ENCODE measurements at places on chromosomes 4 and X.
A peak's percentile ranks its signal among the peaks of the same experiment; 100 is the strongest.

DNA sequence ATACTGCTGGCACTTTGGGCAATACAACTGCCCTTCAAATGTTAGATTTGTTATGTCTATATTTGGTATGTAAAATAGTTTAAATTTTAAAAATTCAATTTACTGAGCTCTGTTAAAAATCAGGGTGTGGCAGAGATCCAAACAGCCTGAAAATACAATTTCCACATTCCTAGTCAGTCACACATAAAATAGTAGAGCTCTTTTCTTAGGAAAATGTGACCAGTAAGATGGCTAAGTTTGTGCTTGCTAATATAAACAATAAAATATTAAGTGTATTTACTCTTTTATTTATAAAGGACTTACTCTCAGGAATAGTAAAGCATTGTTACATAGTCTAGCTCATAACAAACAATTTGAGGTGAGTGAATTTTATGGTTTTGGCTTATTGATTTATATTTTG is 200.2 kb downstream of the DKK2 start:
- no peak for DNase-seq

- no peak for DNase-seq
These were observed 10.8 kb downstream of the ALB start for GRCh38 chr4:73414936-73415271.

DNA sequence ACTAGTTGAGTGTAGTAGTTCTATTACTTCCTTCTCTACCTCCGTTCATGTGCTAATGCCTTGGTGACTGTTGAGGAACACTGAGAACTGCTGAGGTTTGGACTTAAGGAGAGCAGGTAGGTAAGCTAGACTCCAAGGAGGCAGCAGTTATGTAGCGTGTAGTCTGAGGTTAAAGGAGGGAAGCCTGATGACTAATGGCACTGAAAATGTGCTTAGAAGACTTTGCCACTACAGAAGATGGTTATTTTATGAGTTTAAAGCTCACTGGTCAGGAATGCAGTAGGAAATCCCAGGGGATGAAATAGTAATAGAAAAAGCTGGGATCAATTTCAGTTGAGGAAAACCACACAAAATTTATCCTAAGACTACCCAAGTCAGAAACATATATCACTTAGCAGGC is 1077.3 kb downstream of the RAPGEF2 start:
- DNase-seq: no peak

- peak; percentile 62 for DNase-seq
These were observed 38.2 kb downstream of the STARD8 start for GRCh38 chrX:68685685-68686084.

- no peak for DNase-seq
These were observed 20.8 kb downstream of the SPON2 start for GRCh38 chr4:1151541-1151940.

- no peak for DNase-seq
These were observed 10.6 kb upstream of the H2AZ1 start for GRCh38 chr4:99960648-99961047.

GRCh38 chr4:21476757-21477156 is 471.8 kb downstream of the KCNIP4 start:
- DNase-seq: no peak

DNA sequence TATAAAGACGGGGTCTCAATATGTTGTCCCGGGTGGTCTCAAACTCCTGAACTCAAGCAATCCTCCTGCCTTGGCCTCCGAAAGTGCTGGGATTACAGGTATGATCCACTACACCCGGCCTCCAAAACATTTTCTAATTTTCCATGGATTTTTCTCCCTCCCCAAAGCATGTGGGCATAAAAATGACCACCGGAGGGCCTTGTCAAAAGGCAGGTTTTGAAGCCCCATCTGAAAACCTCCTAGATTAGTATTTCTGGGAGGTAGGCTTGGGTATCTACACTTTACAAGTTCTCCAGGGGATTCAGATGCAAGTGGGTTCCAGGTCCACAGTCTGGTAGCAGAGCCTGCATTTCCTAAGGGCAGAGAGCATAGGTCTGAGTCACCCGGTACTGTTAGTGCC is 1.4 kb upstream of the GPR173 start:
- DNase-seq: no peak

- no peak for DNase-seq
These were observed 46.6 kb upstream of the HS6ST2 start for GRCh38 chrX:133005042-133005441.

GRCh38 chrX:133265331-133265730 is 47.2 kb upstream of the TFDP3 start:
- no peak for DNase-seq

DNA sequence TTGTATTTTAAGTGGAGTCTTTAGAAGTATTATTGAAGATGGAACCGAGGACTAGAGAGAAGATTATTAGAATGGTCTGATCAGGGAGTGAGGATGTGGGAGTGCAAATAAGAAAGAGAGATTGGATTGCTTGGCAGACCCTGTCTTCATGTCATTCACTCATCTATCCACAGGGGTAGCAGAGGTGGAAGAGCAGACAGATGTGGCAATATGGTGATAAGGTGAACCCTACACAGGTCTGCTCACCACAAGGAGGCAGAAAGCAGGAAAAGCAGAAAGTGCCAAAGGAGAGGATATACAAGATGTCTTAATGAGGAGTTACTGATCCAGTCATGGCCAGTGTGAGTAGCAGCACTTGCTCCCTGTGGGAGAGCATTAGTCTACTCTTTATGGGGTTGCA is 129.4 kb downstream of the MAGEE2 start:
- DNase-seq: no peak

GRCh38 chrX:39481621-39482020 is 616.1 kb downstream of the BCOR start:
- DNase-seq: no peak

DNA sequence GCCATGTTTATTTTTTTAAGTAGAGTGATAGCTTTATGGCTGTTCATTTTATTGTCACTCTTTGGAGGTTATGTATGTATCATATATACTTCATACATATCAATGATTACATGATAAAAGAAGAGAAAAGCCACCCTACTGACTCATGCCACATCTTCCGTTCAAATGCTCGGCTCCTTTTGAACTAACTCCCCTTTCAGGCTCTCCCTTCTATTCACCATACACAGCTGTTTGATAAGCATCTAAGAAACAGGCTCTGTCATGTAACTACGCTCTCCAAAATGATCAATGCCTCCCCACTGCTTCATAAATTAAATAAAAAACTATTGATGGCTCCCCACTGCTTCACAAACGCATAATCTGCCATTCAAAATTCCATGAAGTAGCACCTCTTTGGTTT is 89.4 kb downstream of the SEL1L3 start:
- DNase-seq: no peak

DNA sequence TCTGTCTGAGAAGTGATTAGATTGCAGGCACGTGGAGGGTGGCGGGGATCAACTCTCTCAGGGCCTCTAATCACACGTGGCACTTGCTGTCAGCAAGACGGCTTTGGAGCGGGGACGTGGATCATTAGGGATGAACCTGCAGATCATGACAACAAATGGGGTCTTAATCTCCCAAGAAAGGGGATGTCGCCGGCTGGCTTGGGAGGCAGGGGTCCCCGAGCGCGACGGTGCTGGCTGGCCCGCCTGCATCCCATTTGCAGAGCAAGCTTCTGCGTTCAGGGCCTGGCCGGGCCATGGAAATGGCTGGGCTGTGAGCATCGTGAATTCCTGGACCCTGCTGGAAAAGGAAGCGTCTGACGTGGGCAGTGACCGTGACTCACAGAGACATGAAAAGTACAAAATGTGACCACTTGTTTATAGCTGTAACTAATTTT is 85.1 kb upstream of the SHOX start:
- DNase-seq: no peak

DNA sequence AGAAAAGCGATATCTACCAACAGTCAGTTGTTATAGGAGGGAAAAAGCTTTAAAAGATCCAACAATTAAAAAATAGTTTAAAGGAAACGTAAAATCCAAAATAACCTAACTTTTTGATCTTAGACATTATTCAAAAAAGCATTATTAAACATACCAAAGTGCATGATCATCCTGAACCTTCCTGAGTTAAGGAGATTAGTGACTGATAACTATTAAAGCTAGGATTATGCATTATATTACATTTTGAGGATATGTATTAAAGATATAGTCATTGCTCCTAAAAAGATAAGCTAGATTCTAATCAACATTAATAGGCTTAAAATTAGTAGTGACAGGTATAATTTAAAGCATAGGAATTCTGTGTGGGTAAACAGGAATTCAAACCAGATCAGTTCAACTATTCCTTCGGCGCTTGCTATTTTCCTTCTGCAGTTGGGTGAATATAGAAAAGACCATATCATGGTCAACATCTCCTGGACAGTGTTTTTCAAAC is 139.6 kb downstream of the ADAMTS3 start:
- no peak for DNase-seq

DNA sequence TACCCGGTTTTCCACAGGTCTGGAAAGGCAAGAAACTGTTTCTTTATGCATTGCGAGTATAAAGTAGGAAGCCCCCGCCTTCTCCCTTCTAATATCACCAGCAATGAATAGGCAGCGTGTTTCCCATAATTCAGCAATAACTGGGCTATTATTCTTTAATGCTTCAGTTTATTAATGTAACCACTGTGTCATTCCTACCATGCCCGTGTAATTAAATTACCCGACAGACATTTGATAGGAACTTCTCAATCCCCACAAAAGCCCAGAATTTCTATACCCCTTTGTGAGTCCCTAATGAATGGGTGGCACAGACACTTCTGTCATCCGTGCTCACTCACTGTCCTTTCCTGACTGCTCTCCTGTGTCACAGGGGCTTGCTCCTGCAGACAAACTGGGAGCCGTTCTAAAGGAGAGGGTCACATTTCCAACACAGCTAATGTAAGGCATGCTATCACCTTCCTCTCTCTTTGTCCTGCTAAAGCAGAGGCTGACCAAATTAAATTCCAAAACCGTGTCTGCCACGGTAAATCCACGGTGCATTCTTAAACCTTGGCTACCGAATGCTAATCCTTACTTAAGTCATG is 108.5 kb upstream of the MID1 start:
- no peak for DNase-seq

DNA sequence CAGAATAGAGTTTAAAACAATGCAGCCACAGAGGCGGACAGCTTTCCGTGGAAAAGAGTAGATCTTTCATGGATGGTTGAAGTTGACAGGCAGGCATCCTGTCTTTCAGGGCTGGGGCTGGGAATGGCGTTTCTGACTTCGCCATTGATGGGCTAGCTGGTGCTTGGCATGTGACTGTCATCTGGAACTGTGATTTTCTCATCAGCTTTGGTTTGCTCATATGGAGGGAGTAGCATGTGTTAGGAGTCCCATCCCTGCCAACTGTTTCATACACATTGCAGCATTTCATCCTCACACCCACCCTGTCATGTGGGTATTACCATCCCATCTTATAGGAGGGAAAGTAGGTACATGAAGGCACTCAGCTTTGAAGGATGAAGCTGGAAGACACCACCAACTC is 49.2 kb upstream of the STX18 start:
- no peak for DNase-seq

DNA sequence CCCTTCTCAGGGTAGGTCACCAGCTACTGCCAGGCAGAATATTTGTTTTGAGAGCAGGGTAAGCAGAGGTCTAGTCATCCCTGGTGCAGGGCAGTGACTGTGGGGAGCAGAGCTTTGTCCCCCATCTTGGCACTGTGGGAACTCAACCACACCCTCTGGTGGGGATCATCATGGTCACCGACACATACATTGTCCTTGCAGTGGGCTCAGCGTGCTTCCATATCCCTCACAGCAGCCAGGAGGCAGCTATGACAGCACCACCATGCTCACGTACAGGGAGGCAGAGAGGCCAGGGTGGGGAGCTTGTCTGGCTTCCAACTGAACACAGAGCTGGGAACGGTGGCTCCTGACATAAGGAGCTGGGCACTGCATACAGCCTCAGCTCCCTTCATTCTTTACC is 102.3 kb downstream of the ENPP6 start:
- DNase-seq: no peak

GRCh38 chr4:78247536-78248285 is 190.6 kb downstream of the FRAS1 start:
- DNase-seq: no peak

DNA sequence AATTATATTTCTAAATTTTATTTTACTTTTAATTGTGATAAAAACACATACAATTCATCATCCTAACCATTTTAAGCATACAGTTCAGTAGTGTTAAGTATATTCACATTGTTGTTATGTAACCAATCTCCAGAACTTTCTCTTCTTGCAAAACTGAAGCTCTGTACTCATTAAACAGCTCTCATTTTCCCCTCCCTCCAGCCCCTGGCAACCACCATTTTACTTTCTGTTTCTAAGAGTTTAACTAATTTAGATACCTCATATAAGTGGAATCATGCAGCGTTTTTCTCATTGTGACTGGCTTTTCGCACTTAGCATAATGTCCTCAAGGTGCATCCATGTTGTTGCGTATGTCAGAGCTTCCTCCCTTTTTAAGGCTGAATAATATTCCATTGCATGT is 46.7 kb upstream of the NDP start:
- no peak for DNase-seq

DNA sequence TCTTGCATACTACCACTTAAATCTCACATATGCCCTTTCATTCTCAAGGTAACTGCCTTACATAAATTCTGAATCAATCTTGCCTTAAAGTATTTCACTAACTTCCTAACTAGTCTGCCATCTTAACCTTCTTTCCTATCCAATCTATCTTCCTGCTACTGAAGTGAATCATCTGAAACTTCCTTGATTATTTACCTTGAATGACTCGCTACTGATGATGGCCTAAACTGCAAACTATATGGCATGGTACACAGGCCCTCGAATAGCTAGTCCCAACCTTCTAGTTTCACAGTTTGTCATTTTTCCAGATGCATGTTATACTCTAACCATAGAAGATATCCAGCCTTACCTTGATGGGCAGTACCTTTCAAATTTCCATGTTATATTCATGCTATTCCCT is 19.9 kb downstream of the PHKA1 start:
- DNase-seq: no peak

- DNase-seq: no peak
These were observed 411.1 kb downstream of the TRIML1 start for GRCh38 chr4:188550296-188550695.

DNA sequence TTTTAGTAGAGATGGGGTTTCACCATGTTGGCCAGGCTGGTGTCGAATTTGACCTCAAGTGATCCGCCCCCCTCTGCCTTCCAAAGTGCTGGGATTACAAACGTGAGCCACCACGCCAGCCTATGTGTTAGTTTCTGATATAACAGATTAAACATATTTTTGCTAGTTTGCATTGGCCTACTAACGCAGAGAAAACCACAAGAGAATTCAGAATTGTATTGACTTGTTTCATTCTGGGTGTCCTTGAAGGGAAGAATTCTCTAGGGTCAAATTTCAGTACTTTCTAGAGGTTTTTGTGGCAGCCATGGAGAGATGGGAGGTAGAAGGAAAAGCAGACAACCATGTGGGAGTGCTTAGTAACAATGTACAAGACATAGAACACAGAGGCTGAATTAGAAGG is 46.1 kb upstream of the BMPR1B start:
- DNase-seq: no peak

GRCh38 chr4:125735102-125735501 is 420.3 kb downstream of the FAT4 start:
- no peak for DNase-seq

- no peak for DNase-seq
These were observed 193.7 kb downstream of the SPATA18 start for GRCh38 chr4:52244848-52245247.

GRCh38 chrX:2264179-2265030 is 236.4 kb downstream of the DHRSX start:
- DNase-seq: no peak

GRCh38 chr4:128393101-128393704 is 105.6 kb upstream of the PGRMC2 start:
- no peak for DNase-seq

GRCh38 chr4:84615355-84615754 is 32.4 kb downstream of the CDS1 start:
- DNase-seq: no peak

GRCh38 chr4:100588076-100588475 is 70.3 kb upstream of the EMCN start:
- no peak for DNase-seq
